Stimulated activated CD8-positive, alpha-beta memory T cell treated with anti-CD3 and anti-CD28 coated beads, Interleukin-15, amount 100 ng/mL, for 1 hour (primary cell): ENCODE measurements at places on chromosomes 6 and 20.

GRCh38 chr20:37340998-37341397, 4.9 kb upstream of the SRC start:
- DNase-seq: no peak

GRCh38 chr6:107547451-107547840, 57.5 kb downstream of the SOBP start:
- DNase-seq: no peak

DNA sequence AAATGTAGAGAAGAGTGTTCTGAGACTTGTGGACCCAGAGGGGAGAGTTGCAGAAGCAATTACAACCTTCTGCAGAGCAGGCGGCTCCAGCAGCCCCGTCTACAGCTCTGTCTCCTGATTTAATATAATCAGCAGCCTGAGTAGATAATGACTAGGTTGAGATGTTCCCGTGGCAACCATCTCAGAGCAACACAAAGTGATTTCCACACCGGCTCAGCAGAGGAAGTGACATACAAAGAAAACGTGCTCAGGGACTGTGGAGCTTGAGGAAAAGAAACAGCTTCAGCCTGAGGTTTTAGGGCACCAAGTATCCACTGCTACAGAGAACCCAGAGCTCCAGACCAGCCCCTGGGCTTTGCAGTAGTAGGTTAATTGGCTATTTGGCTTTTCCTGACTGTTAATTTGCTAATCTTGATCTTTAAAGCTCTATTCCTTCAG, 136.4 kb downstream of the MTFR2 start:
- DNase-seq: no peak

GRCh38 chr20:48585061-48585870, 242.5 kb downstream of the PREX1 start:
- DNase-seq: no peak

DNA sequence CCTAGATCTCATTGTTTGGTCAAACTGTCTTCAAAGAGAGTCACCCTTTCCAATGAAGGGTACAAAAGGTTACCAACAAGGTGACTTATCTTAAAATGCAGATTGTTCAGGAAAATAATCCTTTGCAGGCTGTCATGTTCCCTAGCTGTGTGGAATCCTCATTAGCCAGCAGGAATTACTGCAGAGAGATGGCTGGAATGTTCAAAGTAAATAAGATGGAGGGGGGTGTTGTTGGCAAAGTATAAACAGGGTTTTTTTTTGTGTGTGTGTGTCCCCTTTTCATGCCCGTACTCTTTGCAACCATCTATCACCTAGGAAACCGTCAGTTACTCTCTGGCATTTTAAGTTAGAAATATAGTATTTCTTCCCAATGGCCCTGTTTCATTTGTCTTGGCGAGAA, 6.5 kb downstream of the NEDD9 start:
- DNase-seq: no peak

GRCh38 chr20:53621482-53622246, 28.0 kb upstream of the ZNF217 start:
- no peak for DNase-seq

DNA sequence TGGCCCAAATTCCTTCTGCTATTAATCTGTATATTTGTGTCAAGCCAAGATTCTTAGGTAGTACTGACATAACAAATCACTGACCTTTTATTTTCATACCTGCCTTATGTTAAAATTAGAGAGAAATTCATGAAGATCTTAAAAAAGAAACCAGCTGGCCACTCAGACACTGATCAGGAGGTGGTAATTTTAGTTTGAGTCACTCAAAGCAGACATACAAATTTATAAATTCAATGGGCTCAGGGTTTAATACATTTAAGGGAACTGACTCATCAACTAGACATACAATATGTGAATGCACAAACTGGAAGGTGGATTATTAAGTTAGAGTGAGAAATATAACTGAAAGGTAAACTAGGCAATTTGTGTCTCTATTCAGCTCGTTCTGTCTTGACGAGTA, 711.9 kb upstream of the EYS start:
- no peak for DNase-seq
